Activated T-cell treated with anti-CD3 and anti-CD28 coated beads, Interleukin-2, amount 50 U/mL, for 72 hours (primary cell): ENCODE measurements at places on chromosomes 3 and 15. TPM values are rescaled to one million over a fixed set of nuclear protein-coding genes. Genes with fewer than 3 reads are reported as not detected.

GRCh38 chr3:144544871-144545270 lies 573.2 kb downstream of the DIPK2A start:
- H3K4me3 ChIP-seq = no peak overlapping the region
- no peaks in the 10 kb centered on the region for H3K36me3 ChIP-seq
- no peak for DNase-seq
- H3K27me3 ChIP-seq = no peaks in the 10 kb centered on the region

DNA sequence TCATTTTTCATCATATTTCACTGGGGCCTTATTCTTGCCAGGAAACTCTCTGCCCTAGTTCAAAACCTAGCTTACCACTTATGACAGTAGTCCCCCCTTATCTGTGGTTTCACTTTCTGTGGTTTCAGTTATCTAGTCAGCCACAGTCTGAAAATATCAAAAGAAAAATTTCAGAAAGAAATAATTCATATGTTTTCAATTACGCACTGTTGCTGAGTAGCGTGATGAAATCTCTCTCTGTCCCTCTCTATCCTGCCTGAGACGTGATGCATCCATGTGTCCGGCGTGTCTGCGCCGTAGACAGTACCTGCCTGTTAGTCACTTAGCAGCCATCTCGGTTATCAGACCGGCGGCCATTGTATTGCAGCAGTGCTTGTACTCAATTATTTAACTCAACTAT lies 369.9 kb upstream of the MCTP2 start:
- H3K27ac ChIP-seq = no peak overlapping the region
- no peak for DNase-seq
- no peak overlapping the region for H3K4me3 ChIP-seq
- no peaks in the 10 kb centered on the region for H3K36me3 ChIP-seq

DNA sequence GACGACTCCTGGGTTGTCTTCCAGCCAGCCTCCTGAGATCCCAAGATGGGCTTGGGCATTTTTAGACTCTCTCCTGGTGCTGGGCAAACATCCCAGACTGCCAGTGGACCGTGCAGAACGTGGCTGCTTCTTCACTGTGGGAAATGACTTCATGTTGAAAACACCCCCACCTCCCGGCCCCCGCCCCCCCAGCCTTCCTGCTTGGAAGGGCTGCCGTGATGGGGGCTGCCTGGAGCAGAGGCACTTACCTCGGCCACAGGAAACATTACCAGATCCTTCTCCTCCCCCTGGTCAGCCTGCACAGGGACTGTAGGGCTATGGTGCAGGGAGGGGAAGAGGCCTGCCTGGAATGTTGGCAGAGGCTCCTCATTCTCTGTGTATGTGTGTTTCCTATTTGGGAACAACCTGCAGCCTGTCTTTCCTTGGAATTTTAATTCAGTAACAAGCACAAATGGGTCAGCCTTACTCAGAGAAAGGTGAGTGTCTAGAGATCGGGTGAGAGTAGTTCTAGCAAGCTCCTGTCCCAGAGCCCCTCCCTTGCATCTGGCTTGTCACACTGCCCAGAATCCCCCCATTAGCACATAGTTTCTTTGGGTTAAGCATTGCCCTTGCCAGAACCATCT lies 90.8 kb downstream of the ANP32A start:
- no peaks in the 10 kb centered on the region for H3K27me3 ChIP-seq
- no peak for DNase-seq
- H3K4me3 ChIP-seq = no peak overlapping the region
- H3K36me3 ChIP-seq = no peaks in the 10 kb centered on the region
- H3K27ac ChIP-seq = no peak overlapping the region

DNA sequence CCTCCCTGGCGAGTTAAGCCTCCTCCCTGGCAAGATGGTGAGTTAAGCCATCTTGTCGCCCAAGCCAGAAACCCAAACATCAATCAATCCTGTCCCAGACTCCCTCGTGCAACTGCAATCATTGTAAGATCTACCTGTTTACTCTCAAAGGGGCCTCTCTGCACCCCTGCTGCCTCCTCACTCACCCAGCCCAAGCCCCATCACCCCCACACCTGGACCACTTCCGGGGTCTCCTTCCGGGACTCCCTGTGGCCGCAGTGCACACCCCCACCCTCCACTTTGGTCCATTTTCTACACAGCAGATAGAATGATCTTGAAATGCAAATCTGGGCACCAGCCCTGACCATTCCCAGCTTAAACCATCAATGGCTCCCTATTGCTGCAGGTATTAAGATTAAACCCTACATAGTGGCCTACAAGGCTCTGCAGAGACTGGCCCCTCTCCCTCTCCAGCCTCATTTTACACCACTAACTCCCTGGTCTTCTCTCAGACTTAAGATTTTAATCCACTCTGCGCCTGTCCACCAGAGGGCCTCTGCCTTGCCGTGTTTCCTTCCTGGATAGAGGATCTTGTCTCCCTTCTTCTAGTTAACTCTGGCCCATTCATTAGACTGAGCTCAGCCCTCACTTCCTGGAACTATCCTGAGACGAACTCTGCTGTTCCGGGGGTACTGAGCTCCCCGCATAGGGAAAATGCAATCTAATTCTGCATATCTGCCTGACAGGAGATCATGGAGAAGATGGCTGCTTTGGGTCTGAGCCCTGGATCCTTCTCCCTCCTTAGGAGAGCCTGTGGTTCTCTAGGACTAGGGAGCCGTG lies 41.9 kb upstream of the SLC6A1 start:
- no peaks in the 10 kb centered on the region for H3K4me1 ChIP-seq
- no peaks in the 10 kb centered on the region for H3K27me3 ChIP-seq
- H3K36me3 ChIP-seq = no peaks in the 10 kb centered on the region

- no peak for DNase-seq
- peaks cover 10% of the 10 kb centered on the region for H3K27me3 ChIP-seq
Measured at GRCh38 chr3:184405075-184406030, 25.5 kb downstream of the CHRD start.

DNA sequence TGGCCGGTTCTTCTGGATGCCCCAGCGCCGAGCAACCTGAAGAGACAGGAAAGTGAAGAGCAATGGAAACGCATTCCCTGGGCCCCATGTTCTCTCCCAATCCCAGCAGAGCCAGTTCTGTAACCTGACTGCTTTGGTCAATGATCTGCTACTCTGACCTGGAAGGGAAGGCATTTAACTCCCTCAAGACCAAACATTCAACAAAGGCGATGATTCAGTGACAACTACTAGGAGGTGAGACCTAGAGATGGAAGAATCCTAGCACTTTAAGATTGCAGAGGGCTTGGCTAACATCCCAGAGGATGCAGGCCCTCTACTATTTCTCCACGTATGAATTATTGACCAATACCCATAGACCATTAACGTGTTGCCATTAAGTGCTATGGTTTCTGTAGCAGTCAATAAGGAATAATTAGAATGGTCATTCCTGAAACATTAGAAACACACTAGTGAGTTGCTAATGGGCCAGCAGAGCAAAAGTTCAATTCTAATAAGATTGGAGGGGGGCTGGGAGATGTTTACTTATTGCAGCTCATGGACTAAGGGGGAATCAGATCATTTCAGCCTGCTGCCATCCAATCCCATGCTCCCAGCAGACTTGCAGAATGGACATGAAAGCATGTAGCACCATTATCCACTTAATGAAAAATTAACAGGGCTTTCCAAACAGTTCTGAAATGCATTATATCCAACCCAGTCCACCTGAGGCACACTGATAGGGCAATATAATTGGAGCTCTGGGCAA lies 56.6 kb downstream of the ETV5 start:
- no peak for DNase-seq
- no peak overlapping the region for H3K27ac ChIP-seq
- peaks cover 69% of the 10 kb centered on the region for H3K27me3 ChIP-seq
- H3K4me1 ChIP-seq = no peaks in the 10 kb centered on the region
- no peak overlapping the region for H3K4me3 ChIP-seq

DNA sequence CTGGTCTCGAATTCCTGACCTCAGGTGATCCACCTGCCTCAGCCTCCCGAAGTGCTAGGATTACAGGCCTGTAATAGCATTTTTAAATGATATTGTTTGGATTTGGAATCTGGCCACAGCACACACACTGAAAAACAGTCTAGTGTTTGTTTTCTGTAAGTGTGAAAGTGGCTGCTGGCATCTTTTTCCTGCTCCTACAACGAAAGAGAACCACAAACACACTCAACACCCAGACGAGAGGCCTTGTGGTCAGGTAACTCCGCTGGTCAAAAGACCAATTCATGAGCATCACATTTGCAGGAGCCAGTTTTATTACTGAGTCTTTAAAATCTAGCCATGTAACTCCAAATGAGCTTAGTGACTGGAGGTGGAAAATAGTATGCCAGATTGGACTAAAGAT lies 50.2 kb downstream of the IMPG2 start:
- no peaks in the 10 kb centered on the region for H3K4me1 ChIP-seq
- no peak overlapping the region for H3K4me3 ChIP-seq
- no peak for DNase-seq
- no peaks in the 10 kb centered on the region for H3K27me3 ChIP-seq

DNA sequence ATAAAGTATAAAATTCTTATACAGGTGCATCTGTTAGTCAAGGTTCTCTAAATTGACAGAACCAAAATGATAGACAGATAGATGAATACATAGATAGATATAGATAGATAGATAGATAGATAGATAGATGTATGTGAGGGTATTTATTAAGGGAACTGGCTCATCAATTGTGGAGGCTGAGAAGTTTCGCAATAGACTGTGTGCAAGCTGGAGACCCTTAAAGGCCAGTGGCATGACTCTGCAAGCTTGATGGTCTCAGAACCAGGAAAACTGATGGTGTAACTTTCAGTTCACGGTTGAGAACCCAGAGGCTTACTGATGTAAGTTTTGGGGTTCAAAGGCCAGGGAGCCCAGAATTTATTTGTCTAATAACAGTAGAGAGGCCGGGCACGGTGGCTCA lies 1123.7 kb upstream of the CADM2 start:
- H3K36me3 ChIP-seq = no peaks in the 10 kb centered on the region
- H3K4me3 ChIP-seq = no peak overlapping the region
- H3K4me1 ChIP-seq = no peaks in the 10 kb centered on the region
- no peak overlapping the region for H3K27ac ChIP-seq
- H3K27me3 ChIP-seq = no peaks in the 10 kb centered on the region

GRCh38 chr3:43998836-43999727 lies 242.6 kb upstream of the TOPAZ1 start:
- peaks cover 90% of the 10 kb centered on the region for H3K27me3 ChIP-seq
- H3K4me3 ChIP-seq = peak overlapping the region; percentile 94
- peaks cover 38% of the 10 kb centered on the region for H3K4me1 ChIP-seq
- DNase-seq = no peak

GRCh38 chr3:23981136-23981535 lies 36.0 kb downstream of the NR1D2 start:
- no peak overlapping the region for H3K4me3 ChIP-seq
- no peaks in the 10 kb centered on the region for H3K27me3 ChIP-seq
- peaks cover 9% of the 10 kb centered on the region for H3K4me1 ChIP-seq
- H3K36me3 ChIP-seq = peaks cover 5% of the 10 kb centered on the region

- no peaks in the 10 kb centered on the region for H3K27me3 ChIP-seq
- no peaks in the 10 kb centered on the region for H3K4me1 ChIP-seq
- H3K27ac ChIP-seq = no peak overlapping the region
- DNase-seq = no peak
- H3K36me3 ChIP-seq = no peaks in the 10 kb centered on the region
- no peak overlapping the region for H3K4me3 ChIP-seq
Measured at GRCh38 chr3:164912916-164913315, 165.4 kb downstream of the SI start.

Gene FGF12
- not detected for total RNA-seq

Gene HES1
- total RNA-seq = 0.81 TPM

Gene GMPS
- 126 TPM for total RNA-seq
